ENCODE measurements at places on chromosomes 2 and 18.

- DNase-seq, result no peak
These were observed 2.4 kb downstream of the OSBPL1A start for GRCh38 chr18:24395049-24395795.

GRCh38 chr2:75865083-75865482 is 154.4 kb upstream of the GCFC2 start:
- no peak for DNase-seq

DNA sequence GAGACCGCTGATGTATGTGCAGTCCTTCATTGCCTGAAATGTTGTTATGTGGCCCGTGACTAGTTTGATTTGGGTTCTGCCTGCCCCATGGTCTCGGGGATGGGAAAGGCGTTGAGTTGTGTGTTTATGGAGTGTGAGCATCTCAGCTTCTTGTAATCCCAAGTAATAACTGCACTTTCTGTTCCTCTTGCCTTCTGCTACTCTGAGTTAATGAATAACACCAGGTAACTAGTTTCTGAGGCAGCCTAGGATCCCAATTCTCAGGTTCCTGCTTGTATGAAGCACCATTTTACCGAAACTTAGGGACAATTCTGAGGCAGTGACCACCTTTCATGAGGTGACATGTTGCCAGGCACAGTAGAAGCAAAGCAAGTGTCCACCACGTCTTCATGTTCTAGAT is 170.0 kb downstream of the ALK start:
- no peak for DNase-seq

GRCh38 chr2:54208364-54209240 is 47.4 kb downstream of the TSPYL6 start:
- DNase-seq, result no peak

- DNase-seq, result no peak
These were observed 666.9 kb downstream of the XIRP2 start for GRCh38 chr2:167555098-167555720.

DNA sequence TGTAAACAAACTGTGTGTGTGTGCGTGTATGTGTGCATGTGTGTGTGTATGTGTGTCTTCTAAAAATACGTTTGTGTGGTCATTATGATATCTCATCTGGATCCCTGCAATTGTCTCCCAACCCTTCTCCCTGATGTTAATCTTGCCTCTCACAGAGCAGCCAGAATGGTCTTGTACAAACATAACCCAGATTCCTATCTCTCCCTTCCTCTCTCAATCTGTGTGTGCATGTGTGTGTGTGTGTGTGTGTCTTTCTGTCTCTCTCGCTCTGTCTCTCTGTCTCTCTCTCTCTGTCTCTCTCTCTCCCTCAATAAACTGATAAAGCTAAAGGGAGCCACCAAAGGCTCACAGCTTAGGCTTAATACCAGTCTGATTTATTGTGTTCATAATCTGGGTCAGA is 210.8 kb downstream of the PAX3 start:
- no peak for DNase-seq

DNA sequence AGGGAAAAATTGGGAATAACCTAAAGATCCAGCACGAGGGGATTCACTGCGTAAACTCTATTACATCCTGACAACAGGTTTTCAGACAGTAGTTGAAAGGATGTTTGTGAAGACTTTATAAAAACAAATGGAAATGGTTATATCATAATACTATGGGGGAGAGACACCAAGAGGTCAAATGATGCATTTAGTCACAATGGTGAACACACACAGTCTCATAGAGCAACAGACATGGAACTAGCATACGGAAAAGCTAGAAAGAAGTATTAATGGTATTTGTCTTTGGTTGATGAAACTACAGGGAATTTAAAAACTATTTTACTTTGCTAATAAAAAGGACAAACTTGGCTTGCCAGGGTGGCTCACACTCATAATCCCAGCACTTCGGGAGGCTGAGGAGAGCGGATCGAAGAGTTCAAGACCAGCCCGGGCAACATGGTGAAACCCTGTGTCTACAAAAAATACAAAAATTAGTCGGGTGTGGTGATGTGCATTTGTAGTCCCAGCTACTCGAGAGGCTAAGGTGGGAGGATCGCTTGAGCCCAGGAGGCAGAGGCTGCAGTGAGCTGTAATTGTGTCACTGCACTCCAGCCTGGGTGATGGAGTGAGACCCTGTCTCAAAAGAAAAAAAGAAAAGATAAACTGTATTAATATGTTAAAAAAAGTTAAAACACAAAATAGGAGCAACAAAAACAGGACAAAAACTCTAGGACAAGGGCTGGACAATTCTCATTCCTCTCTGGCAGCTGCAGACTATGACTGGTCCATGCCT is 94.8 kb downstream of the MYCN start:
- no peak for DNase-seq

- DNase-seq, result no peak
These were observed 24.3 kb downstream of the FHOD3 start for GRCh38 chr18:36321658-36322407.

DNA sequence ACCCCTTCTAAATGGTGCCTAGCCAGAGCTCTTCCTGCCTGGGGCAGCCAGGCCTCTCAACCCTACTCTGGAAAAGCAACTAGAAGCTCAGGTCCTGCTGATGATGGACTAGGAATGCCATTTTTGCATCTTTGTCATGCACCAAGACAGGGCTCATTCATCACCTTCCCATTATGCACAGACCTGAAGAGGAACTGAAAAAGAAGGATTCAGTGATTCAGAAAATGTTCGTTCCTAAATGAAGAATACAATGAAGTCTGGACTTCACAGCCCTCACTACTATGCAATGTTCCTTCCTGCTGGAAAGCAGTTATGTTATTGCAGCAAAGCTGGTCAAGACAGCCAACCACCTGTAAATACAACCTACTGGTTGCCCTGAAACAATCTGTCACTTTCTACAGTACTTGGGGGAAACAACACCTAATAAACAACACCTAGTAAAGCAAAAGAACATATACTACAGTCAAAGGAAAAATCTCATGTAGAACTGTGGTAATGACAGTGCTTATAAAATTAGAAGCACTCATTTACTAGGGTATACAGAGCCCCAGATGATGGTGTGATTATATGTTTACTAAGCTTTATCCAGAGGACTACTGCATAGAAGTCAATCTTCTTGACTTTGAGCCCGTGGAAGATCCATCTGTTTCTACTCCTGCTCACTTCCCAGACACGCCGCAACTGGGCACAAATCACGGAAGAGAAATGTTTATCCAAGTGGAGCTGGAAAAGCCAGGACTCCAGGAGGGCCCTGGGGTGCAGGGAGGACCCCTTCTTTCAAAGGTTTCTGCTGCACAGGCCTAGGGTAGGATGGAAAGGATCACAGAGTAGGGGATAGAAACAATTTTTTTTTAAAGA is 103.1 kb upstream of the THOC1 start:
- no peak for DNase-seq

DNA sequence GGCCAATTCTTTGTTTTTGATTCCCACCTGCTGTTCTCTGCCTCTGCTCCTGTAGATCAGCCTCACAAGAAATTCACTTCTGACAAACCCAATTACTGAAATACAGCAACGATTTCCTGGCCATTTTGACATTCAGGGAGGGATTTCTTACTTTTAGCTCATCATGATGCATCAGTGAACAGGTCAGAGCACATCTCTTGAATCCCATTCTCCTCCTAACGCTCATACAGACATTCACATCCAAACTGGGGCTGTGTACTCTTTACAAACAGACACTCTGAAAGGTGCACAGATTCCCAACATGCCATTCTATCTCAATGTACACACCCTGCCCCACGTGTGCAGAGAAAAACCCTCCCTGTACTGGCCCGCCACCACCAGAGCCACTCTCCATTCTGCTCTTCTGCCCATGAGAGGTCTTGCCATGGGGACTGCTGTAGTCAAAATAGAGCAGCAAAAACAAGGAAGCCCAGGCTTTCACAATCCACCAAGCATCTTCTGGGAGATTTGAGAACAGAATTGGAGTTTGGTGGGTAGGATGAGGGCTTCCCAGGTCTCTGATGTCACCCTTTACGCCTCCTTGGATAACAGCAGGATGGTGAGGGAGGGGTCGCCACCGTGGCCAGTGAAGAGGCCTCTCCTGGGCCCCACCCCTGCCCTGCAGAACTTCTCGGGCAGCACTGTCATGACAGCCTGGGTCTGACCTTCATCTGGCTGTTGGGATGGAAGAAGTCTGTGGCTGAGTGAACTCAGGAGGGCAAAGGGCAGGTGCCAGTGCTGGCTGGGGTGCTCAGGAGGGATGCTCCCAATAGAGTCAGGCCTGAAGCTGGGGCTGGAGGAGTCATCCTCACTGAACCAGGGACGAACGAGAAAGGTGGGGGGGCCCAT is 41.9 kb upstream of the ZFP36L2 start:
- DNase-seq, result no peak

DNA sequence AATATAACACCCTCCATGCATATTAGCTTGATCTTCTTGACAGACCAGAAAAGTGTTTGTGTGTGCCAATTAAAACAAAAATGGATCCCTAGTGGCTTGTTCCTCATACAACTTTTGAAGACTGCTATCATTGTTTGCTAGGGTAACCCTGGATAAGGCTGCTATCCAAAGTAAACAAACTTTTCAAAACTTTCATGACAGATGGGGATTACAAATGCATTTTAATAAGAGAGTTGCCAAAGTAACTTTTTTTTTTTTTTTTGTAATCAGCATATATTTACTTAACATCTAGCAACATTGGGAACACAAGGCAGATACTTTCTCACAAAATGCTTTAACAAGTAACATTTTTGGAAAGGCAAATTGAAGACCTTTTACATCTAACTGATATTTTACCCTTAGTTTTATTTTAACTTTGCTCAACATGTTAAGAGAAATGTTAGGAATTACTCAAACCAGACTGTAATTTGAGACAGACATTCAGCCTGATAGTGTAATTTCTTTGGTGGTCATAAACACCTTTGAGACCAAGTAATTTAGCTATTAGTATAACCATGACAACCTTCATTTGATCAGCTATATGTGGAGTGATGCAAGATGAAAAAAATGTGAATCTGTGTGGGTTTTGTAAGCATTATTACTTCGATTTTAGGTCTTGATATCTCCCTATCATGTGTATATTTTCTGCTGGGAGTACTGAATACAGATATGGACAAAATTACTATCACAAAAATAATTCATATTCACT is 300.9 kb downstream of the ARHGAP15 start:
- DNase-seq, result no peak

- DNase-seq, result no peak
These were observed 288.0 kb upstream of the TNP1 start for GRCh38 chr2:217147818-217148217.

GRCh38 chr2:776487-776886 is 99.3 kb upstream of the TMEM18 start:
- DNase-seq, result no peak

DNA sequence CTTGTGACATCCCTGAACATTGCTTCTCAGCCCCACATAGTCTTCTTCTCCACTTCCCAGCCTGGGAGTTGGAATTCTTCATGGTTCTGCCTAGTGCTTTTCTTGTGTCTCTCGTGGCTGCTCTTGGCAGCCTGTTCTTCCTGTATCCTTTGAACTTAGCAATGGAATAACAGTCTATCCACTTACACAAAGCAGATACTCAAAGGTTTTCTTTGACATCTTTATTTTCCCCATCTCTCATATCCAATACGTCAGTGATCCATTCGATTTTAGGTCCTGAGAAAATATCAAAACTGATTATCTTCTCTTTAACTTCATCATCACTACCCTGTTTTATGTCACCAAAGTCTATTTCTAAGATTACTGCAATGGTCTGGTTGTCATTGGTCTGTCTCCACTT is 1091.2 kb upstream of the PIK3C3 start:
- no peak for DNase-seq

DNA sequence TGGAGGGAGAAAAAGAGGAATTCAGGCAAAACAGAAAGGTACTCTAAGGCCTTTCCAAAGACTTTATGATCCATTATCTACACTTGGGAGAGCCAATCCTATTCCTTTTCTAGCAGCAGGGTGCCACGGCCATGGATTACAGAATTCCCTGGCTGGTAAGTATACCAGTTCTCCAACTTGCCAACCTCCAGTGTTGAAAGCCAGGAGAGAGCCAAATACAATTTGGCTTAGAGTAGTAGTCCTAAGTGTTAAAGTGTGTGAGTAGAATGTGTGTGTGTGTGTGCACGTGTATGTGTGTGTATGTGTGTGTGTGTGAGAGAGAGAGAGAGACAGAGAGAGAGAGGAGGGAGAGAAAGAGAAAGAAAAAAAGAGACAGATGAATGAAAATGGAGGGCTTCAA is 43.3 kb downstream of the WDPCP start:
- no peak for DNase-seq

DNA sequence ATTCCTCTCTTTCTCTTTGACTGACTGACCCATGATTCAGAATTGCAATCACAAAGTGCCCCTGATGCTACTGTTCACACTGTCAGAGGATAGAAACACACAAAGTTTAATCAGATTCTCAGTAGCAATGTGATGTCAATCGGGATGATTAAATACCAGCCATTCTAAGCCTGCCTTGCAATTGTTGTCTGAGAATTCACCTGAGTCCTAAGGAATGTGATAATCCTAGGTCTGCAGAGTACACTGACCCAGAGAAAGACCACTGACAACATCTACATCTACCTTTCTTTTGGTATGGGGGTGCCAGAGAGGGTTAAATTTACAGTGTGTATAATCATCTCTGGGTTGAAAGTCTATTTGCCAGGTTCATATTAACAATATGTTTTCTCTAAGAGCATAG is 883.3 kb downstream of the NRXN1 start:
- no peak for DNase-seq

DNA sequence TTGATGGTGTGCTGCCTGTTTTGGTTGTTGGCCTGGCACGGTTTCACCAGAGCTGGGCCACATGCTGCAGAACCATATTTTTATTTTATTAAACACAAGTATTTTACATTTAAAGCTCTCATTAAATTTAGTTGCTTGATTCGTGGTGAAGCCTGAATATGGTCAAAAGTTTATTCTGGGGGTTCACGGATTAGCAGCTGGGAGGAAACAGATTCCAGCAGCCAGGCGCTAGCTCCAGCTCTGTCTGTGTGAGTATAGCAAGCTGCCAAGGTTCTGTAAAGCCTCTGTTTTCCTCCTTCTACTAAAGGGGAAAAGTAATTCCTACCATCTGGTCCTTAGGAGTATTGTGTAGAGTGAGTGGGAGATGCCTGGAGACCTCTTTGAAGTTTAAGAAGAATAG is 22.5 kb downstream of the GATA6 start:
- no peak for DNase-seq

GRCh38 chr18:27838225-27838624 is 338.7 kb downstream of the CDH2 start:
- DNase-seq, result no peak

DNA sequence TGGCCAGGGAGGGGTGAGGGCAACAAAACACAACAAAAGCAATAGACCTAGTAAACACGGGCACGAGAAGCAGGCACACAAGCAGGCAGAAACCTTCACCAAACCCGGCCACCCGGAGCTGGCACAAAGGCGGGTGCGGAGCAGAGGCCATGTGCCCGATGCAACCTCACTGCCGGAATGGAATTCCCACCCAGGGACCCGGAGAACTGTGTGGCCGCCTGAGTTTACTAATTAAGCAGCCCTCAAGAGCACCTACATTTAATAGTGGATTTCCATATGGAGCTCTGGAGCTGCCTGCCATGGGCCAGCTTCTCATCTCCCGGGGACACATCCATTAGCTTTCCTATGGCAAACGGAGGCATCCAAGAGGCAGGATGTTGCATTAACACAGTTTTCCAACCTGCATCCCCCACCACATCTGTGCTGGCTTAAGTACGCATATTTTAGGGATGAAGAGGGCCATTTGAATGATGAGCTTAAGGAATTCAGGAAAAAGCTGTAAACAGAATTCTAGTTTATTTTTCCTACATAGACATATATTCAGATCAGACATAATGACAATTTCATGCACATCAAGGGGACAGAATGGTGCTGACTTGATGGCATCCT is 104.5 kb upstream of the SMIM21 start:
- no peak for DNase-seq
